CD4-positive, alpha-beta T cell (primary cell): ENCODE measurements at places on chromosomes 16 and 17.

- no peak for DNase-seq
Observed at GRCh38 chr16:21613781-21614180, 14.4 kb downstream of the METTL9 start.

DNA sequence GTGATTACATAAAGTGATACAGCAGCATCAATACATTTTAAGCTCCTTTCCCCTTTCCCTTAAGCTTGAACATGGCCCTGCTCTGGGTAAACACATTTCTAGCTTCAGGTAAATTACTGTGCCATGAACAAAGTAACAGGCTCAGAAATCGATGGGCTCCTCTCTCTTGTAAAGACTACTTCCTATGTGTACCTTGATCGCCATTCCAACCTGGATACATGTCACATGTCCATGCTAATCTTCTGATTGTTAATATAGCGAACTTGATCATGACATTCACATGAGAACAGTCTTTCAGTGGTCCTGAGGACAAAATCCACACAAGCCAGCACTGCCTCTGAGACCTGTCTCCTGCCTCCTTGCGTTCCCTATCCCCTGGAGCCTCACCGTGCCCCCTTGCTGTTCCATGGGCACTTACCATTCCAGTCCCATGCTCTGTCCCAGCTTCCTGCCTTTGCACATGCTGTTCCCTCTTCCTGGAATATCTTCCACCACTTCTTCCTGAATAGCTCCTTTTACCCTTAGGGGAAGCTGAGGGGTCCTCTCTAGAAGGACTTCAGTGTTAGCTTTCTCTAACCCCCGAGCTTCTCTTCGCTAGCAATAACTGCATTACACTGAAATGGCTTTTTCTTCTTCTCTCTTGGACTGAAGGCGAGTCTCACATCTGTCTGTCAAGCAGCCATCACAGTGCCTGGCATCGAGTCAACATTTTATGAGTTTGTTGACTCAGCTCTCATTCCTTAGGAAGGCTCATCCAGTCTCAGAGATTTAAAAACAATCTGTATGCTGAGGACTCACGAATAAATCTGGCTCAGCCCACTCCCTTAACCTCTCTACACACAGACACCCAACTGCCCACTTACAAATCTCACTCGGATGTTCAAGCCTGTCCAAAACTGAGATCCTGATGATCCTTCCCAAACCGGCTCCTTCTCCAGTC, 93.3 kb downstream of the ASIC2 start:
- no peak for DNase-seq

DNA sequence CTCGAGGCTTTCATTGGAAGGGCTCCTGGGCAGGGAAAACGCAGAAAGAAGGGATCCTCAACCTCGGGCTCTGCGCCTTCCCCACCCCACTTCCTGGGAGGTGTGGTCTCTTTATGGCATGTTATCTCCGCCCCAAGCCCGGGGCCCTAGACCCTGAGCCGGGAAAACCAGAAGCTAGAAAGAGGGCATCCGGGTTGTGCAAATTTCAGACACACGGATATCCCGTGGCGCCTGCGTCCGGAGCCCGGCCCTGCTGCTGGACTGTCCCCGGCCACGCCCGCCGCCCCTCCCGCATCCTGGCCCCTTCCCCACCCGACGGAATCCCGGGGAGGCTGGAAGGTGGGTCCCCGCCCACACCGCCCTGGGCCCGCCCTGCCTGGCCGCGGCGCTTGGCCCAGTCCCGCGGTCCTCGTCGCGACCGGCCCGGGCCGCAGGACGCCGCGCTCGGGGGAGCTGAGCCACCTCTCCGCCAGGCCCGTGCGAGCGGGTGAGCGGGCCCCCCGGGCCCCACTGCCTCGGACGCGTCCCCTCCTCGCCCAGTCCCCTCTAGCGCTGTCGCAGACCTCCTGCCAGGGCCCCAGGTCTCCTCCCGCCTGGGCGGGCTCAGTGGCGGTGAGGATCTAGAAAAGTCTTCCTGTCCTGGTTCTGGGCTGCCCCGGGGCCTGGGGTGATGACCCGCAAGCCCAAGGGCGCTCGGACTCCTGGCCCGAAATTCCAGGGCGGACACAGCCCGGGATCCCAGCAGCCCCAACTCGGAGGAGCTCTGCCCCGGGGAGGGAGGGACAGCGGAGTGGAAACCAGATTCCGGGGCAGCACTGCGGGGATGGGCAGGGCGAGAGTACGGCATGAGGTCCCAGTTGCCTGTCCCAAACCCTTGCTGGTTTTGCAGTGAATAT, at the start of gene SLC16A5:
SLC16A5 (plus strand) TSS at position 397 of the 896 bp plus-strand sequence. CDS start 5,683 bp downstream, outside the sequence.
- DNase-seq: peak; percentile 28

DNA sequence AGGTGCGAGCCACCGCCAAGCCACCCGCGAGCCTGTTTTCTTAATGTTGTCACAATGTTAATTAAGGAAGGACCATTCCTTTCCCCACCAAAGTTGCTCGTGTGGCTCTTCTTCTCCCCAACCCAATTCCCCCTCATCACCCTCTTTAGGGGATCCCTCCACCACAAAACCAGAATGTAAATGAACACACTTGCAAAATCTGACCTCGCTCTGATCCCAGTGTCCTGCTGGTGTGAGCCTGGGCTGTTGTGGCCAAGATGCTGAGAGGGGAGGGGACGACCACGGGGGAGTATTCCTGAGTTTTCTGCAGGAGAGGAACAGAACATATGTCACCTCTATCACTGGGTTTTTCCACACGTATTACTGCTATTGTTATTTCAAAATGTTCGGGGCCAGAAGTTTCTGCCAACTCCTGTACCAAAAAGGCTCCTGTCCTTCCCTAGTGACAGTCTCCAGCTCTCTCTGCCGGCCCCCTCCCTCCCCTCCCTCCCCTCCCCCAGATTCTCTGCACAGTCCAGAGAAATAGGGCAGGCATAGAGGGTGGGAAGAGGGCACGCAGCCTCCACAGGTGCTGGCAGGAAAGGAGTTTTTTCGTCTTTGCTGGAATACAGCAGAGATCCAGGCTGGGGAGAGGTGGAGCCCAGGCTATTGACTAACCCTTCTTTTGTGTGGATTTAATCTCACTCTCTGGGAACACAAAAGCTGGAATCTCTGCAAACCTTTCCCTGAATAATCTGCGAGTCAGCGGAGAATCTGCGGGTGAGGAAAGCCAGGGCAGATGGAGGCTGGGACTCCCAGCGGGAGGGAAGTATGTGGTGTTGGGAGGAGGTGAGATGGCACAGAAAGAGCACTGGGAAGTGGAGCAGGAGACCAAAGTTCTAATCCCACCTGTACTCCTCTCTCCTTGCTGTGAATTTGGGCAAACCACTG, 4.5 kb upstream of the CA4 start:
- DNase-seq: no peak

DNA sequence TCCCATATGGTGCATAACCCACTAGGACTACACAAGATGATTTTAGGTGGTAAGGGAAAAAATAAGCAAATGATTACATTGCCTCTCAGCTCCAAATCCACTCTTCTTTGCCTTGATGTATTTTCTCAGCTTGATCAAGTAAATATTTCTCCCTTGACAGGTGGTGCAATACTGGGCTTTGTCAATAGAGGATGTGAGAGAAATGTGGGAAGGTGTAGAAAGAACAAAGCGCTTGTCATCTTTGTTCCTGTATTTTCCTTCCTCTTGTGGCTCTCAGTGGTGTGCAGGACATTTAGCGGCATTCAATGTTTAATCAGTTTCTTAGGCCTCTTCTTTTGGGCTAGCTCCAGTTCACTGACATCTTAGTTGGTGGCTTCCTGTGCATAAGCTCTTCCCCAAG, 1165.8 kb upstream of the GOT2 start:
- DNase-seq: no peak
